HL-60 (cell line): ENCODE measurements at places on chromosomes 2 and 18.

DNA sequence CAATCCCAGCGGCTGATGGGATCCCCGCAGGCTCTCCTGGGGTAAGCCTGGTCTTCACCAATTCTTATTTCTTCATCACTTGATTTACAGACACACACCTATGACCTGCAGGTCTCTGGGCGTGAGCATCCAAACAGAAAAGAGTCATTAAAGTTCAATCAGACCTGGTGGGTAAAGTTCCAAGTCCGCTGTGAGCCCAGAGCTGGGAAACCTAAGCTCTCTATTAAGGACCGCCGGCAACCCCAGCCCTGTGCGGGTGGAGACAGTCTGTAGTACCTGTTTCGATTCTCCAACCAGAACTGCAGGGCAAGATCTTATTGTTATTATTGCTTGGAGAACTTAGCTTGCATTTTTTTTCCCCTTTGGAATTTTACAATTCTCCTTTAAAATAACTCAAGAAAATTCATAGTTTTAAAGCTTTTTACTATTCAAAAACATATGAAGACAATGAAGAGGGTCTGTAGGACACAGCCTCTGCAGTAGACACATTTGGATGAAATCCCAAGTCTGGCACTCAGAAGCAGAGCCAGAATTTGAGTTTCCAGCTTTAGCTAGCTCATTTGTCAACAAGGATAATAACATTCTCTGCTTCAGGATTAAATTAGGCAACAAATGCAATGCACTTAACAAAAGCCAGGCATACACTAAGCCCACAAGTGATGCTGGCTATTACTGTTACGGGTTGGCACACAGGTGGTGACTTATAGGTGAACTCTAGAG lies 376.4 kb downstream of the INSIG2 start:
- DNase-seq, result no peak

DNA sequence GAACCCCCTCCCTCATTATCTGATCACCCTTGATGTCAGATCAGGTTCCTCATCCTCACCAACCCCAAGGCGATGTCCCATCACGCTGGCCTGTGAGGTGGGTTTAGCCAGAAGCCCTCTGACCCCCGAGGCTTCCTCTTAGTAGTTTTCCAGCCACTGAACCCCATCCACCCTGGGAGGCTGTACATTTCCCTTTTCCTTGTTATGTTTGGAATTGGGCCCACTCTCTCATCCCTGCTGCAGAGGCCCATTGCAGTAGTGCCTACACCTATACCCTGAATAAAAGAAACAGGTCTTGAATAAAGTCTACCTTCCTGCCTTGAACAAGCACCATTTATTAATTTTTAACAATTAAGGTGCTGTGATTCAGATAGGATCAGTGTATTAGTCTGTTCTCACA lies 80.1 kb downstream of the NCAPH start:
- DNase-seq, result no peak

GRCh38 chr2:68594674-68595492 lies 48.5 kb upstream of the PROKR1 start:
- peak; percentile 48 for DNase-seq

DNA sequence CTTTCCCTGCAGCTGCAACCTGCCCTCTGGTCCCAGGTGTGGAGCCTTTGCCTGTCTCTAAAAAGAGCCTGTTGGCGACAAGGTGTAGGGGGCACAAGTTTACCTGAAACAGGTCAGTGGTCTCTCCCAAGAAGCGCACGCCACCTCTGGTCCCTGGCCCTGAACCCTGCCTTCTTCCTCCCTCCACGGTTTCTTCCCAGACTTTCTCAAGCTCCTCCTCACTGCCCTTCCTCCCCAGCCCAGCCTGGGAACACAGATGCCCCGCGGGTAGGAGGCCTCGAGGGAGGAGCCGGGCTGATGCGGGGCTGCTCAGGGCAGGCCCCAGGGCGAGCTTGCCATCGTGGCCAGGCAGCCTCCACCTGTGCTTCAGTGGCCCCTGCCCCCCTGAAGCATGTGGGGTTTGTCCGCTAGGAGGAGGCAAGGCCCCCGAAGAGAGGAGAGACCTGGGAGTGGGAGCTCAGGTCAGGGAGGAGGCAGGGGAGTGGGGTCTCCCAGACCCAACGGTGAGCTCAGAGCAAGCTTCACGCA lies 89.5 kb downstream of the SMAD7 start:
- no peak for DNase-seq

DNA sequence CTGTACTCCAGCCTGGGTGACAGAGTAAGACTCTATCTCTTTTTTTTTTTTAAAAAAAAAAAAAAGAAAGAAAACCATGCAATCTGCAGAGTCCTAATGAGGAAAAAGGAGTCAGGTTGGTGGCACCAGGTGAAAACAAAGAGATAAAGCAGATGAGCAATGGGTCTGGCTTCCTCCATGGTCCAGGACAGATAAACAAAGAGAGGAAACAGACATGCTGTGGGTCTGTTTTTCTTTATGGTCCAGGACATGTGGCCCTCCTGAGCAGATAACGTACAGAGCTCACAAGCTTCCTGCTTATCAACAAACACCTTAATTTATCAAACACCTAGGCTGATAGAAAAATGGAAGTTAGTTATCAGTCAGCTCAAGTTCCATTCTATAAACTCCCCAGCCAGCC lies 24.4 kb upstream of the TUBB6 start:
- no peak for DNase-seq

GRCh38 chr2:96737831-96738230 lies 2.0 kb downstream of the LMAN2L start:
- no peak for DNase-seq

GRCh38 chr18:57446322-57446721 lies 11.1 kb downstream of the ONECUT2 start:
- DNase-seq, result no peak

- no peak for DNase-seq
Observed at GRCh38 chr2:102504833-102505232, 31.8 kb downstream of the SLC9A4 start.

- DNase-seq, result no peak
Observed at GRCh38 chr2:159637988-159638501, 21.7 kb upstream of the BAZ2B start.

- DNase-seq, result no peak
Observed at GRCh38 chr2:120686511-120687168, 49.0 kb upstream of the GLI2 start.

DNA sequence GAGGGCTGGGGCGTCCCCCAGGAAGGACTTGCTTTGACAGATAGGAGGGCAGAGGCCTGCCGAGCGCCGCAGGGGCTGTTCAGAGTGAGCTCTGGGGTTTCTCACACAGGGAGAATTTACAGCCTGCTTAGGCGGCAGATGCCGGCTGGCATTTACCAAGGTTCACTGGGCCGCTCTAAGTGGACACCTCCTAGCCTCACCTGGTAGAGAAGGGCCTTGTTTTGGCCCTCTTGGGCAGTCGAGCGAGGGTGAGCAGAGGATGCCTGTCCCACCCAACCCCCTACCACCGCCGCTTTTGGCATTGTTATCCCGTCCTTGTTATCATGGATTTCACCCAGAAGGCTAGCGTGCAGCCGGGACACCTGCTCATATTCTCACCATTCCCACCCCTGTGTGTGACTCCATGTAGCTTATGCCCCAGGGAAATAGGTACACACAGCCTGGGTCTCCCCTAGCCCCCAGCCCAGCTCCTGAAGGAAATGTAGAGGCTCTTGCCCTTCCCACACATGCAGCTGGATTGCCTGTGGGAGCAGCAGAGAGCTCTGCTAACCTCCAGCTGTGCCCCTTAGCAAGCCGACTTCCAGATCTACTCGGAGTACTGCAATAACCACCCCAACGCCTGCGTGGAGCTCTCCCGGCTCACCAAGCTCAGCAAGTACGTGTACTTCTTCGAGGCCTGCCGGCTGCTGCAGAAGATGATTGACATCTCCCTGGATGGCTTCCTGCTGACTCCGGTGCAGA lies 52.4 kb downstream of the FAM168B start:
- no peak for DNase-seq

GRCh38 chr18:13619505-13620205 lies 106.7 kb downstream of the FAM210A start:
- no peak for DNase-seq

- DNase-seq, result no peak
Observed at GRCh38 chr2:227373389-227373788, 5.7 kb downstream of the TM4SF20 start.

GRCh38 chr2:108384662-108385393 lies 7.1 kb downstream of the SULT1C4 start:
- no peak for DNase-seq

DNA sequence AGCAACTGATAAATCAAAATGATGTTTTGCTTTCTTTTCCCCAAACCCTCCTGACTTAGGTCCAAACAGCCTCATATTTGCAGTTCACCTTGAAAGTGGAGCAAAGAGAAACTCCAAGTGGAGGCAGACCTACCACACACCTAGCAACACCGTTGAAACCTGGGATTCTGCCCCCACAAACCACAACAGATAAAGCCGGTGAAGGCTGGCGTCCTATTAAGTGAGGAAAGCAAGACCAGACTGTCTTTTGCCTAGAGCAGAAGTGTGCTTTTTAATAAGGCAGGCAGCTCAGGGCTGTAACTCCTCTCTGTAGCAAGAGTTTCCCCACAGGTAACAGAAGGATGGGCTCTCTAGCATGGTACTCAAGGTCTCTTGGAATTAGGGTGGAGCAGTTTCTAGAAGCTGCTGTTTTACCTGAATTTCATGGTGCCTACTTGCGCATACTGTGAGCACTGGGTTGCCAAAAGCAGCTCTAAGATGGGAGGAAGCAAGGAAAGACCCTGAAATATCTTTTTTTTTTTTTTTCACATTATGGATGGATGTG lies 336.9 kb downstream of the BCL11A start:
- DNase-seq, result no peak

GRCh38 chr18:74981476-74981875 lies 227.5 kb downstream of the PTGR3 start:
- DNase-seq, result no peak

GRCh38 chr2:181140414-181140813 lies 160.0 kb downstream of the UBE2E3 start:
- DNase-seq, result no peak

DNA sequence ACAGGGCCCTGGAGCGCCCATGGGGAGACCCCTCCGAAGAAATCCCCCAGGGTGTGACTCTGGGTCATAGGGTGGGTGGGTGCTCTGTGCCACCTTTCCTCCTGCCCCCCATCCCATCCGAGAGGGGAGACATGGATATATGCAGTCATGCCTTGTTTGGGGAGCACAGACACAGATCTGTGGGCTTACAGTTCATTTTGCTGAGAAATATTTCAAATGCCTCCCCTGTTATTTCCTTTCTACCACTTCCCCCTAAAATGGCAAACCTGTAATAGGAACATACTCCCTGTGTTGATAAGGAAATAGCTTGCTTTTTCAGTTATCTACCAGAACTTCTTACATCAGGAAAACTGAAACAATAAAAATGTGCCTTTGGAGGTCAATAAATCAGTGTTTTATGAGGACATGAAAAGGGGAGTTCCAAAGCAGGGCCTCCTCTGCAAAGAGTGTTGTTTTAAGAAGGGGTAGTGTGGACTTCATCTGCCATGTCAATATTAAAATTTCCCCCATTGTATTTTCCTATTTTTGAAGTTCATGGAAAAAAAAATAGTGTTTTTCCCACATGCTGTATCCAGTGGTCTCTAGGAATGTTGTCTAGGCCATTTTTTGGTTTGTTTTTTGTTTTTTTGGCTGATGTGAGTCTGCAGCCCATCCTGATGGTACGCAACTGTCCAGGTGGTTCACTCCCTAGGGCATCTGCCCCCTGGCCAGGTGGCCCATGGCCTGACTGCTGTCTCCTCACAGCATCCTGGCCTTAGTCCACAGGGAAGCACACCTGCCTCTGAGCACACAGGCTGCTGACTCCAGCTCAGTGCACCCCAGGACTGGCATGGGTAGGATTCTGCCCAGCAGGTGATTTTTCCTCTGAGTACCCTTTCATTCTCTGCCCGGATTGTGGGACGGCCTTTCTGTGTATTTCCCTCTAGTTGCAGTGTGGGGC lies 3.7 kb downstream of the TNFRSF11A start:
- no peak for DNase-seq

DNA sequence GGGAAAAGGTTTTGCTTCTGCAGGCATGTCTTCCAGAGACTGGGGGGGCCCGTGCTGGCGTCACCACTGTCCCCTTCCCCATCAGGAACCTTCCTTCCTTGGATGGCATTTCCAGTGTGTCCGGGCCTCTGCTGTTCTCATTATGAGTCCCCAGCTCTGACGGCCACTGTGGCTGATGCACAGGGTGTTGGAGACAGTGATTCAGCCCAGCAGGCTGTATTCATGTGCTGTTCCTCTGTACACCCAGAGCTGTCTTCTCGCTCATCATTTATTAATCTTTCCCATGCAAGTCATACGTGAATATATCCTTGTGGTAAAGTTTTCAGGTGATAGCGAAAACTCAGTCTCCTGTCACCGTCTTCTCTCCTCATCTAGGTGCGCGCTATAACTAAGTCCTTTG lies 57.7 kb downstream of the ASAP2 start:
- DNase-seq, result no peak

GRCh38 chr2:75870651-75871137 lies 160.0 kb upstream of the GCFC2 start:
- no peak for DNase-seq

DNA sequence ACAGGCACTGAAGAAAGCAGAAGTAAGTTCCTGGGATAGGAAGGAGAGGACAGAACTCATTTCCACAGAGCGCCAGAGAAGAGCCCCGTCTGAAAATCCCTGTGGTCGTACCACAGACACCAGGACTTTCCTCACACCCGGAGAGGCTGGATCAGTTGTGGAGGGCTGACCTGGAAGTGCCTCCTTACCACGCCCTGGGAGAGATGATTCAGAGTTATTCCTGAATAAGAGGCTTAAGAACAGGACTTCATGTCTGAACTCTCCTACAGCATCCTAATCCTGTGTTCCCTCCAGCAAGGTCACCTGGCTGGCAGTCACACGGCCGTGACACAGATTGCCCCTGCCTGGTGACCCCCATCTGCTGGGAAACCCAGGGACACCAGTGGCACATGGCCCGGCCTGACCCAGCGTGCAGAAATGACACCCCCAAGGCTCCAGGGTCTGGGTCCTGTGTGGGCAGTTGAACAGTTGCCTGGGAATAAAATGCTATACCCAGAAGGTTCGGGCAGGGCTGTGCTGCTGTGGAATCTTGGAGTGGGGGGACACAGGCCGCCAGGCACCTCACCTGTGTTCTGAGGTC lies 105.9 kb downstream of the PXDN start:
- no peak for DNase-seq

- no peak for DNase-seq
Observed at GRCh38 chr2:63052411-63053080, 1.9 kb downstream of the OTX1 start.

- no peak for DNase-seq
Observed at GRCh38 chr2:67459761-67460160, 62.6 kb downstream of the ETAA1 start.

GRCh38 chr2:152042636-152043615 lies 55.9 kb downstream of the CACNB4 start:
- no peak for DNase-seq

GRCh38 chr2:72694715-72695496 lies 130.9 kb downstream of the EXOC6B start:
- no peak for DNase-seq

DNA sequence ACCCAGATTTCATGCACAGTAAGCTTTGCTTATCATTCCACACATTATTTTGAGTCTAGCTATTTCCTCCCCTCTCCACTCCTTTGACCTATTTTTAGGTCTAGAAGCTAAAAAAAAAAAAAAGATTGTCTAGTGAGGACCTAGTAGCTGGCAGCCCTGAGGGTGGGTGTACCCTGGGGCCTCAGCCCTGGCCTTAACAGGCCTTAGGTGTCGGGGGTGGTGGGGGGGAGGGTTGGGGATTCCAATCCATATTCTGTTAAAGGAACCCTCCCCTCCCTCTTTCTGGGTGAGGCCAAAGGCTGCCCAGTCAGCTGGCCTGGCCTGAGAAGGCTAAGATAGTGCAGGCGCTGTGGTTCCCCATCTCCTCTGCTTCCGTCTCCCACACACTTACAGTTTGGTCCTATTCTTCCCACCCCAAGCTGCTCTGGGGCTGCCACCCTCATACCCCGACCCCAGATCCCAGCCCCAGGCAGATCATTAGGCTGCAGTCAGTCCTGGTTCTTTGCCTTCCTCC lies 65.5 kb upstream of the HK2 start:
- DNase-seq, result no peak
